ENCODE measurements at places on chromosomes 16 and 17. TPM values are rescaled to one million over a fixed set of nuclear protein-coding genes. Genes with fewer than 3 reads are reported as not detected.

DNA sequence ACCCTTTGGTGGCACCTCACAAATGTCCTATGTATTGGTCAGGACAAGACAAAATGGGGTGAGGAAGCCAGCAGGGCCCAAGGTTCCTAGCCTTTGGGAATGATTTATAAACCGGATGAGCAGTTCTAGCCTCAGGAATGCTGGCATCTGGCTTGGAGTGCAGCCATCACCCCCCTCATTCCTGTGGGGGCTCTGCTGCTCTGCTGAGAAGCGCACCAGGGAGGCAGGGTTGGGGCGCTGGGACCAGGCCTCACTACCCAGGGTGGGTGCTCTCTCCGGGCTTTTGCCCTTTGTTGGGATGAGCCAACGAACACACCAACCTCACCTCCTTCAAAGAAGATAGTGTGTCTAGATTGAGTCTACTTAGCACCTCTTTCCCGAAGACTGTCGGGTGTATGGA, 39.2 kb downstream of the TMEM11 start:
- no peak for DNase-seq

GRCh38 chr17:41962768-41963434, 3.7 kb upstream of the CNP start:
- peak; percentile 69 for DNase-seq

GRCh38 chr16:59116744-59117143, 382.6 kb upstream of the GOT2 start:
- DNase-seq: no peak

DNA sequence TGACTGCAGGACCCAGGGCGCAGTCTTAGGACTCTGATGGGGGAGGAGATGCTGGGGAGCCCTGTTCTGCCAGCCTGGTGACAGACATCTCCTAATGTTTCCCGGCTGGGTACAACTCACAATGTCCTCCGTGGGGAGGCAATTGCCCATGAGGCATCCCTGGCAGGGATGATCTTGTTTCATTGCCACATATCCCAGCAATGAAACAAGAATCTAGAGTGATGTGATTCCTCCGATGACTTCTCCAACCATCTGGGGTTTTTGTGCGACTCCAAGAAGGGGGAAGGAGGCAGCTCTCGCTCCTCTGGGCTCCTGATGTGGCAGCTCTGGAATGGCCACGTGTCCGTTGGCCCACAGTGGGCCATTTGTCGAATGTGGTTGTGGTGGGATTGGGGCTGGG, 255.8 kb downstream of the SEC14L1 start:
- DNase-seq: no peak

DNA sequence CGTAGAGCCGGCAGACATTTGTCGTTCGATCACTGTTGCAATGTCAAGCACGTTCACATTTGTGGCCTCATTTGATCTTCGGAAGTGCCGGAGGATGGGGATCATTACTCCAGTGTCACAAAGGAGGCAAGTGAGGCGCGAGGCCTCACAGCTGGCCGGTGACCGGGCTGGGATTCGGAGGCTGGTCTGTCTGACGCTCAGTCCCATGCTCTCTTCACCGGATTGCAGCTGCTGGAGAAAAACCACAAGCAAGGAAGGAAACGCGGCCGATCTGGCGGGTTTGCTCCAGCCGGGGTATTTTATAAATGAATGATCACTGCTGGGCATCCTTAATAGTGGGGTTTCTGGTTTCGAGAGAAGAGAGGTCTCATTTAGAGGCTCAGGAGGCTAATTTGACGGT, 127.8 kb downstream of the OR1D5 start:
- DNase-seq: no peak

- no peak for DNase-seq
These were observed 26.2 kb downstream of the SLC39A11 start for GRCh38 chr17:73066148-73066884.

- DNase-seq: peak; percentile 94
These were observed 864 bp upstream of the MAZ start for GRCh38 chr16:29805232-29806098.

DNA sequence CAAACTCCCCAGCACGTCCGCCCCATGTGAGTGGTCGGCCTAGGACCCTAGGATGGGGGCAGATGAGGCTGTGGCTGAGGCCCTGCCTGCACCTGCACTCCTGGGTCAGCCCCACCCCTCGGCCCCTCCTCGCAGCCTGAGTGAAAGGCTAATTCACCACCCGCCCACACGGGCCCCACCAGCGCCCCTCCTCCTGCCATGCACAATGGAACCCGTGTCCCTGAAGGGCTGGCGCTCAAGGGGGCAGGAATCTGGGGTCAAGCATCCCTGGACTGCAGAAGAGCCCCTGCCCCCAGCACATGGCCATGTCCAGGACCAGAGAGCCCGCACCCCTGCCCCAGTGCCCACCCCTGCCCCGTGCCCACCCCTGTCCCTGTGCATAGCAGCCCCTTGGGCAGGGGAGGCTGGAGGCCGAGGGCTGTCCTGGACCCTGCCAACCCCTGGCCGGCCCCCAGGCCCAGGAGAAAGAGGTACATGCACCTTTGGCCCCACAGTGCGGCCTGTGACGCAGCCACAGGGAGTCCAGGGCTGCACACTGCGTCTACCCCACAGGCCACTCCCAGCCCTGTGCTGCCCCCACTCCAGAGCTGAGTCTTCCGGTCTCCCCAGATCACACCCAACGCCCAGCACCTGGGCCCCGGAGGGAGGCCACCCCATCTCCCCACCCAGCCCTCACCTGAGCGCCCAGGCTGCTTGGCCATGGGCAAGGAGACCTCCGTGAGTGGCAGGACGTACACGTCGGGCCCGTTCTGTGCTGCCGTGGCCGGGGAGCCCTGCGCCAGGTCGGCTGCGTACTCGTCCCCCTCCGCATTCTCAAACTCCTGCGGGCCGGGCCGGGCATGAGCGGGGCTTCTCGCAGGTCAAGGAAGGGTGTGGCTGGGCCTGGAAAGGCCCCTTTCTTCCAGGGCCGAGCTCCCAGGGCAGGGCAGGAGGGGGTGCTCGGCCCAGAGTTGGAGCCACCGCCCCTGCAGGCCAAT, 34.6 kb upstream of the PVALEF start:
- DNase-seq: peak; percentile 67

DNA sequence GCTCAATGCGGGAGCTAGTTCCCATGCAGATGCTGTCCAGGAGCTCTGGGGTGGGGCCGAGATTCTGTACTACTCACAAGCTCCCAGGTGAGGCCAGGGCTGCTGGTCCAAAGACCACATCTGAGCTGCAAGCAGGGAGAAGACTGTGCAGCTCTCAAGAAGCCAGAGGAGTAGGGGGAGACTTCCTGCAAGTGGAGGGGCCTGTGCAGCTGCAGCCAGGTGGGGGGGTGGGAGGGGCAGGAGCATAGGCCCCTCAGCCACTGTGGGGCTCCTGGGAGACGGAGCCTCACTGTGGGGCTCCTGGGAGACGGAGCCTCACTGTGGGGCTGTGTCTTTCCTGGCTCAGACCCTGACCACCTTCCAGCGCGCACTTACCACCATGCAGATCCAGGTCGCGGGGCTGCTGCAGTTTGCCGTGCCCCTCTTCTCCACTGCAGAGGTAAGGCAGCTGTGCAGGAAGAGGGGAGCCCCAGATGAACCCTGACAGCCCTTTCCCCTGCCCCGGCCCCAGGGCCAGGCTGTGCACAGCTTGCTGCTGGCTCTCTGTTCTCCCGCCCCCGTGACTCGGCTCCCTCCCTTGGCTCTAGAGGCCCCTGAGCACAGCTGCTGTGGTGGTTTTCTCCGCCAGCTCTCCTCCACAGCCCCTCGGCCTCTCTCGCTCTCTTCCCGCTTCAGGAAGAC, 24.3 kb upstream of the DNAI2 start:
- no peak for DNase-seq

DNA sequence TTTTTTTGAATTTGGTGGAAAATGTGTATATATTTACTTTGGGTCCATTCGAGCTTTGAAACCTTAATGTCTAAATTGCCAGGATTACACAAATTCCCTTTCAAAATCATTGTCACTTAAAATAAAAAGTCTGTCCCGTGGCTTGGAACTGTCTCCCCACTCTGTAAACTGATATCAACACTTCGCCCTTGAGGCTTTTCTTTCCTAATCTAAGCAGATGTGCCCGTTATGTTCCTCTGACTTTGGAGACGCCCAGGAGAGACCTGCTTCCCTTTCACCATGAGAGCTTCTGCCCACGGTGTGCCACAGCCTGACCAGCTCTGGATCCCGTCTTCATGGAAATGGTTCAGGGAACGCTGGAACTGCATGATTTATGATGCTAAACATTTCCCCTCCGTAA, 151.3 kb downstream of the C16orf95 start:
- no peak for DNase-seq

DNA sequence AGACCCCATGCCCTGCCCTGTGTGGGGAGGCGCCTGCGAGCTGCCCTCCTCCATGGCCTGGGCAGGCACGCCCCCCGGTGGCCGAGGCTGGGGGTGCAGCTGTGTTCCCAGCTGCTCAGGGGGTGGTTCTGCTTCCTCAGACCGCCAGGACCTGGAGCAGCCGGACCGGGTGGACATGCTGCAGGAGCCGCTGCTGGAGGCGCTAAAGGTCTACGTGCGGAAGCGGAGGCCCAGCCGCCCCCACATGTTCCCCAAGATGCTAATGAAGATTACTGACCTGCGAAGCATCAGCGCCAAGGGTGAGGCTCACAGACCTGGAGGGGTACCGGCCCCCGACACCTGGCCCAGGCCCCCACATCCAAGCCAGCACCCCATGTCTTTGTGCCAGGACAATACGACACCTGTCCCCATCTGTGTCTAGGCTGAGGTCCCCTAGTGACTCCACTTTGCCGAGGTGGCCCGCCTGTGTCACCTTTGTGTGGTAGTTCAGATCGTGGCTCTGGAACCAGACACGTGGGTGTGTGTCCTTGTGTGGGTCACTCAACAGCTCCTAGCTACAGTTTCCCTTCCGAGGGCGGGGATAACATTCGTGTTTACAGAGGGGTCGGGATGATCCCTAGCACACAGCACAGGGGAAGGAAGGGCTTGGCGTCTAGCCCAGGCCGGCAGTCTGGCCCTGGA, 9.3 kb downstream of the GJD3 start:
- peak; percentile 85 for DNase-seq

DNA sequence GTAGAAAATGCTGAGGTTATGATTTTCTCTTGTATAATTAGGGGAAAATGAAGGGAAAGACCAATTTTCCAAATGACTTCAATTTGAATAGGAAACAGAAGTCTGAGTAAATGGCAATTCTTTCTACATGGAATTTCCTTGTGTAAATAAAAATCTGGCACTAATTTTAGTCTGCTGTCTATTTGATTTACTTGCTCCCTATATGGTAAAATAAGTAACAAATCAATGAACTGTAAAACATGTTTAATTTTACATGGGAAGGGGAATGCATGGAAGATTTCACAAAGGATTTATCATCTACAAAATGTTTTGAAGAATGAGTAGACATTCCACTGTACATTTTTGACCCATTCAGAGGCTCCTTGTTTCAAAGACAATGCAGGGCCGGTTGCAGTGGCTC, 811.6 kb upstream of the GOT2 start:
- no peak for DNase-seq

- peak; percentile 86 for DNase-seq
These were observed at the start of gene EEF2K for GRCh38 chr16:22206013-22206841. EEF2K (plus strand) TSS chr16:22206278; CDS start chr16:22225730, 19,452 bp downstream.

DNA sequence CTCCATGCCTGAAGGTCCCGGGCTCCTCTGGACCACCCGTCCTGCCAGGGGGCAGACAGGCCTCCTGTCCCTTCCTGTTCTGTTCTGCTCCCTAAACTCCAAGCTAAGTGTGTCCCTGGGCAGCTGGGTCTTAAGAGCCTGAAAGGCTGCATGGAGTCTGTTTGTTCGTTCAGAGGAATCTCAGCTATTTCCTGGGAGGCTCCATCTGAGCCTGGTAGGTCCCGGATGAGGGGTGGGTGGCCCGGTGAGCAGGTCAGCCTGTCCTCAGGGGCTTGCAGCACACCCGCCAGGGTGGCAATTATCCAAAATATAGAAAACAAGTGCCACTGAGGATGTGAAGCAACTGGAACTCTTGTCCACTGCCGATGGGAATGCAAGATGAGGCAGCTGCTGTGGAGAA, 12.6 kb downstream of the ACTG1 start:
- DNase-seq: no peak

GRCh38 chr17:20241855-20242254, 225.5 kb downstream of the LGALS9B start:
- no peak for DNase-seq

DNA sequence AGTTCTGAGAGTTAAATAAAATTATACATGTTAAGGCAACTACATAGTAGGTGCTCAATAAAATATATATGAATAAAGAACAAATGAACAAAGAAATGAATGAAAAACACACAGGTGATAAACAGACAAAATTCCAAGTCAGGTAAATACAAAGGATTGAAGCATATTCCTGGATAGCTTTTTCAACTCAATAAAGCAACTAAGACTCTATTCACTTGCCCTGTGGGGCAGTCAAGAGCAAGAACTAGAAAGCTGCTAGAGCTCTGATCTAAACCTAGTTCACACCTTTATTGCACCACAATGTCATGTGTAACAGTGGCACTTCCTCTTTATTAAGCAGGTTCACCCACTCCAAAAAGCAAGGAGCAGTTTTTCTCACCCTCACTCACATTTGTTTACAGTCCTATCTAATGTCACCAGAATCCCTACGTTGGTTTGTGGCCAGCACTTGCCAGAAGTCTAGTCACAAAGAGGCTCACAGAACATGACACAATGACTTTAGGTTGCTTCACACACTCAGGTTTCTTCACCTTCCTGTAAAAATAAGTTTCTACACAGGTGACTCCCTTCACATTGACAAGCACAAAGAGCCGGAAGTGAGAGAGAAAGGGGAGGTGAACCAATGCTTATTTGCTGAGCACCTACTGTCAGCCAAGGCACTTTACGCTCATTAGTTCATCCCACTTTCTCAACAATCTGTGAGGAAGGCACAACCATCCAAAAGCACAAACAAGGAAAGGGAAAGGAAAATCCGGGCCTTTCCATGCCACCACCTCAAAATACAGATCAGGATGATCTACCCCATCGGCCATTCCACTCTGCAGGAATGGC, 70.8 kb downstream of the XPO6 start:
- DNase-seq: no peak

GRCh38 chr17:42271006-42271778, 5.0 kb downstream of the STAT5B start:
- no peak for DNase-seq

- DNase-seq: no peak
These were observed 46.4 kb downstream of the MYH11 start for GRCh38 chr16:15810411-15810810.

- DNase-seq: no peak
These were observed 329.8 kb downstream of the UTP18 start for GRCh38 chr17:51590071-51590656.

DNA sequence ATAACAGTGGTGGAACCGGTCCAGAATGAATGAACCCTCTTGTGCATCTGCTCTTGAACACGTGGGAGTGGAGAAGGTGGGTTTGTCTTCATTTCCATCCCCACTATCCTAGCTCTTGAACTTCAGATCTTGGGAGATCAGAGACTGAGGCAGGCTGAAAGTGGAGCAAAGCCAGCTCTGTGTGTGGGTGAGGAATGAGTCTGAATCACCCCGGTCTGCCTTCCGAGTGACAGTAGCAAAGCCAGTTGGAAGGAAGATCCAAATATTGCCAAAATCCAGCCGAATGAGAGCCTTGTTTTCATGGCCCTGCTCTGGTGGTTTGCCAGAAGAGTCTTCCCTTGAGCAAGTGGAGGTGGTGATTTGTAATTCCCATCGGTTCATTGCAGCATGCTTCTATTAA, 29.0 kb upstream of the ASIC2 start:
- DNase-seq: peak; percentile 6

GRCh38 chr17:78138204-78139060, 7.8 kb upstream of the C17orf99 start:
- DNase-seq: no peak

The AXIN2 gene
- total RNA-seq: 39.5 TPM

The SLC13A2 gene
- not detected for total RNA-seq

The SSTR5 gene
- total RNA-seq: not detected

The ABCC1 gene
- 8.2 TPM for total RNA-seq

The ABCA8 gene
- total RNA-seq: 4.5 TPM

The ZFPM1 gene
- 1.2 TPM for total RNA-seq

The PPY gene
- not detected for total RNA-seq

The CD300LG gene
- total RNA-seq: not detected

The PRR35 gene
- not detected for total RNA-seq

The ANKRD40CL gene
- total RNA-seq: not detected
